C1 segment of cervical spinal cord (tissue), 14 donors: ENCODE measurements at places on chromosomes 12 and 14.
A peak's percentile ranks its signal among the peaks of the same experiment; 100 is the strongest.

- DNase-seq: no peak
Measured at GRCh38 chr12:42315108-42315507, 10.8 kb downstream of the ZCRB1 start.

DNA sequence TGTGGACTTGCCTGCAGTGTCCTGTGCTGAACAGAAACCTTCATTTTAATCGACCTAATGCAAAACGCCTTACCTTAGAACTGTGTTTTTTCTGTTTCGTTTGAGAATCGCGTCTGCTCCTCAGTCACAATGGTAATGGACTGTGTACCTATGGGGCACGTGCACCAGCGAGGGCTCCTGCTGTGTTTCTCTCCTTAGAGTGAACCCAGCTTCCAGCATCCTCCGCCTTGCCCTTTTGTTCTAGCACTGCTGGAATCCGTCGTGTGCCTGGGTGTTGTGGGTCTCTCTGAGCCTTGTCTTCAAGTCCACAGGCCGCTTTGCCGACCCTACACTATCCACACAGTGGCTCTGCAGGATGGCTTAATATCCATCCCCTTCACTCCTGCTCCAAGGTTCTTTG is 3.6 kb downstream of the AMN start:
- no peak for DNase-seq

DNA sequence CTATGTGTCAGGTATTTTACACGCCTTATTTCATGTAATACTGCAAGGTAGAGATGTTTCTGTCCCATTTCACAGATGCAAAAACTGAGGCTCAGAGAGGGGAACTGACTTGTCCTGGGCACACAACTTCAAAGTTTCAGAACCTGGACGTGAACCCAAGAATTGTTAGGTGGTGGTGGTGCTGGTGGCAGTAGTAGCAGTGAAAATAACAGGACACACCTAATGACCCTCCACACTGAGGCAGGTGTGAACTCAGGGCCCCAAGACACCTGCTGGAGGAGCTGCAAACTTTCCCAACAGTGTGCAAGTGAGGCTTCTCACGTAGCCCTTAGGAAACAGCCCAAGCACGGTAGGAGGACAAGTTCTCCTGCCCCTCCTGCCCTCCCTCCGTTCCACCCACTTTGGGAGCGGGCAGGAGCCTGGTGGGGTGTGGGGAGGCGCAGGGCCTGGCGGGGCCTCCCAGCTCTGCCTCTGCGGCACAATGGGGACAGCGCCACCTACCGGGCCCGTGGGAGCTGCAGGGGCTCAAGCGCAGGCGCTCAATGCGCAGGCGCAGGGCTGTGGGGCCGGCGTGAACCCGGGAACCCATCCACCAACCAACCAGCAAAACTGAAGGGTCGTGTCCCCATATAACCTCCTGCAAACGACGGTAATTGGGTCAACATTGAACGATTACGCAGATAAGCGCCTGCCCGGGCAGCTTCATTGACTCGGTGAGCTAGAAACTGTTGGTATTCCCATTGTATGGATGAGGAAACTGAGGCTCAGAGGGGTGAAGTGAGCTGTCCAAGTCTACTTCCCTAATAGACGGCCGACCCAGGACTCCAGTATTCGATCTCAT is 12.0 kb upstream of the TRPV4 start:
- peak; percentile 68 for DNase-seq

DNA sequence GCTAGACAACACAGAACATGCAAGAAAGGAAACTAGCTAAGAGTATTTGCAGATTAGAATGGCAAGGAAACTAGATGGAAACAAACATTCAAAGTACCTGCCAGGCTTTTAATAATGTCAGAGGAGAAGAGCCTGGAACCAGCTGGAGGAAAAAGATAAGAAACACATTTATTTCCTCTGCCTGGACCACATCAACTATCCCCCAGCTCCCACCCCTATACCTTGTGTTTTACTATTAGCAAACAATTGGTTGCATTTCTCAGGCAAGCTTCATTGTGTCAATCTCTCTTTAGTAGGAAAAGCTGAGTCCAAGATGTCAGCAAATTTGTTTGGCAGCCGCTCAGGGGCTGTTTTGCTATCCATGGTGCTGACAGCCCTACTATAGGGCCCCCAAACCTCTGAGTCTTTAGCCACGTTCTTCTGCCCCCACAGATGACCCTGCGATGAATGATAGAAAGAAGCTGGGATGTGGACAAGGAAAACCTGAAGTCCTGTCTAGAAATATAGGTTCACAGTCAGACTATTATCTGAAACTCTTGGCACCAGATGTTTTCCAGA is 11.6 kb upstream of the SYNDIG1L start:
- no peak for DNase-seq

DNA sequence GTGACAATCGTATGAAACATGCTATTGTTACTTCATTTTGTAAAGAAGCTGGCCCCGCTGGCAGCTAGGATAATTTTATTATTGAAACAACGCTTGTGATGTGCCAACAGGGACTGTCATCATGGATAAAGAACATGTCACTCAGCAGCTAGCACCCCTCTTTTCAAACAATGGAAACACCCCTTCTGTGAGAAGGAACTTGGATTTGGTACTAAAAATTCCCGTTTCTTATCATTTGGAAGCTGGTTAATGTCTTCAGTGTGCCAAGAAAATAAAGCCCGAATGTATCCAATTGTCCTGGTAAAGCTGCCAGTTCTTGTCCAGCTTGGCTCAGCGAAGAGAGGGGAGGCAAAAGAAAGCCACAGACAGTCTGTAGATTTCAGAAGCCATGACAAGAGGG is 186.6 kb downstream of the PHLDA1 start:
- DNase-seq: no peak
